ENCODE measurements at places on chromosomes 1 and 21. TPM values are rescaled to one million over a fixed set of nuclear protein-coding genes. Genes with fewer than 3 reads are reported as not detected.

GRCh38 chr1:180246579-180246978 is 16.5 kb downstream of the LHX4 start:
- no peak for DNase-seq

The GCLM gene
- 10.6 TPM for polyA plus RNA-seq

The LMX1A gene
- not detected for polyA plus RNA-seq

The TIAM1 gene
- polyA plus RNA-seq, result 43.9 TPM

The SH3BGR gene
- polyA plus RNA-seq, result 3.9 TPM
